ENCODE measurements at places on chromosomes 7 and 10. TPM values are rescaled to one million over a fixed set of nuclear protein-coding genes. Genes with fewer than 3 reads are reported as not detected.

- DNase-seq, result no peak
Measured at GRCh38 chr7:116783666-116784318, 78.6 kb upstream of the CAPZA2 start.

GRCh38 chr10:24288581-24288980, 79.6 kb downstream of the KIAA1217 start:
- no peak for DNase-seq

- no peak for DNase-seq
Measured at GRCh38 chr7:27953361-27953760, 213.4 kb downstream of the TAX1BP1 start.

DNA sequence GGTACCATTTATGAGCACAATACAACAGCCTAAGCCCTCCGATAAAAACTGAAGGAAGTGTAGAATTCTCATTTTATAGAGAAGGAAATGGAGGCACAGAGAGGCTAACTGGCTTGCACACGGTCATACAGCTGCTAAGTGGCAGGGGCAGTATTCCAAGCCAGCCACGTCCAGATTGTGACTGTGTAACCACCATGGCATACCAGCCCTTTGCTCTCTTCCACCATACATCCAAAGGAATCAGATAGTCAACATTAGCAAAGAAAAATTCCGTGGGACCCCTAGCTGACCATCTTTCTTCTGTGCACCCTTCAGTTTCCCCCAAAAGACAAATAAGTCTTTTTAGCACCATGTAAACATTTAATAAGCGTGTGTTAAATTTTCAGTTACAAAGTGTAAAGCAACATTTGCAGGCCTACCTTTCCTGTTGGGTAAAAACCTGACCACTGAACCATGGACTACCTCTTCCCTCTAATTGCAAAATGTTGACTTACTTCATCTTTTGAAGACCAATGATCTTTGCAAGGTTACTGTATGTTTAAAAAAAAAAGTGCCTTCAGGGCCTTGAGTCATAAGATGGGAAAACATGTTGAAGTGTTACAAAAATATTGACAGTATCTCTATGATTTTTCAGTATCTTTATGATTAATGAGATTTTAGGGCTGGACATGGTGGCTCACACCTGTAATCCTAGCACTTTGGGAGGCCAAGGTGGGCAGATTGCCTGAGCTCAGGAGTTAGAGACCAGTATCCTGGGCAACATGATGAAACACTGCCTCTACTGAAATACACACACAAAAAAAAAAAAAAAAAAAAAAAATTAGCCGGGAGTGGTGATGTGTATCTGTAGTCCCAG, 24.3 kb upstream of the PDZD8 start:
- no peak for DNase-seq

- peak; percentile 15 for DNase-seq
Measured at GRCh38 chr10:132096863-132097478, 31.2 kb downstream of the JAKMIP3 start.

GRCh38 chr10:480498-480927, 209.0 kb downstream of the DIP2C start:
- DNase-seq, result no peak

- DNase-seq, result no peak
Measured at GRCh38 chr10:117162093-117163060, 24.3 kb upstream of the VAX1 start.

GRCh38 chr7:29039821-29040578, 81.9 kb upstream of the TRIL start:
- no peak for DNase-seq

DNA sequence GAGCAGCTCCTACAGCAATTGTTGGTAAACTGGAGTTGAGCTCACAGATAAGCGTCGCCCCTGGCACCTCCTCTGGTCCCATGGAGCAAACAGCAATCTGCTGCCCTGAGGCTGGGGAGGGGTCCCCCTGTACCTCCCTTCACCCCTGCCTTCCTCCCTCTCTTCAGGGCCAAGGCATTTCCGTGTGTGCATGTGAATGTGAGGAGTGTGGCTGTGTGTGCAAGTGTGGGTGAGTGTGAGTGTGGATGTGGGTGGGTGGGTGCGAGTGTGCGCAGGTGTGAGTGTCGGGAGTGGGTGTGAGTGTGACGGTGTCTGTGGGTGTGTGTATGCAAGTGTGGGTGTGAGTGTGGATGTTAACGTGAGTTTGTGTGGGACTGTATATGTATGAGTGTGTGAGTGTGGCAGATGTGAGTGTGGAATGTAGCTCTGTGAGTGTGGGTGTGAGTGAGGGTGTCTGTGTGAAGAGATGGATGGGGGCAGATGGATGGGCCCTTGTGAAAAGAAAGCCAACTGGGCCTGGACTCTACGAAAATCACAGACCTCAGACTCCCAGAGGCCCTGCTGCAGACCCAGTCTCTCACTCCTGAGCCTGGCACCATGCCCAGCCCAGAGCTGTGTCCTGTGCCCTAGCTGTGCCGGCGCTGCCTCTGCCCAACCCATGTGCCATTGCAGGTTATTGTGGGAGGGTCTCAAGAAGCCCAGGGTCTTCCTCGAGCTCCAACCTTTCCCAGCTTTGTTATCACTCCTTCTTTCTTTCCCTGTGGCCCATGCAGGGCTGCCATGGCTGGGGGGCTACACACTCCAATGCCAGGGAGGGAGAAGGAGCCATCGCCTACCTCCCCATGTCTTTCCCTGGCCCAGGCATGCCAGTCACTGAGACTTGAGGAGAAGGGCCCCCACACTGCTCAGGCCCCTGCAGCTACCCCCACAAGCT, 73.9 kb downstream of the GRID1 start:
- DNase-seq, result no peak

GRCh38 chr7:37153376-37153775, 295.3 kb downstream of the ELMO1 start:
- no peak for DNase-seq

GRCh38 chr7:118218413-118219156, 5.9 kb upstream of the ANKRD7 start:
- DNase-seq, result no peak

DNA sequence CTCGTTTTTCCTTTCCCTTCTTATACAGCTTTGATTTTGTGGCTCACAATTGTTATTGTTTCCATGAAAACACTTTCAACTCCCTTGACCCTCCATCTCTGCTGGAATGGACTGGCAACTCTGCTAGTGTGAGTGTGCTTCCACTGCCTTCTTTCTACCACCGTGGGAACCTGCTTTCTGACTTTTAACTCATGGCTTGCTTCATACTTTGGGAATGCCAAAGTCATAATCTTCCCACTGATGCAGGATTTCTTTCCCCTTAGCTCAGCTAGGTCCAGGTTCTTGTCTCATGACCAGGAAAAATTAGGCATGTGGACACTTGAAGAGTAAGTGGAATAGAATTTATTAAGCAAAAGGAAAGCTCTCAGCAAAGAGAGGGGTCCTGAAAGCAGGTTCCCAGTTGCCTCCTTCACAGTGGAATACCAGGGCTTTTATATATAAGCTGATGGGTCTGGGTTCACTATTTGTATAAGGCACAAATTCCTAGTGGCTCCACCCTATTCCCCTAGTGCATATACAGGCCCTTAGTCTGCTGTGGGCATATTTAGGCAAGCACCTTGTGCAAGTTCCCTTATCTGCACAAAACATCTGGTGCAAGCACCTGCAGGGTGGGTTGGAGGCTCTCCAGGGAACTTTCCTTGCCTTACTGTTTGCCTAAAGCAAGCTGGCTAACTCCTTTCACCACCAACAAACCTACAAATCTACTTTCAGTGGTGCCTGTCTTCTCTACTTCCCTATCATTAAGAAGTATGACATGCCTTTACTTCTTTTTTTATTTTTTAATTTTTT, 119.5 kb downstream of the CFAP58 start:
- DNase-seq, result no peak

DNA sequence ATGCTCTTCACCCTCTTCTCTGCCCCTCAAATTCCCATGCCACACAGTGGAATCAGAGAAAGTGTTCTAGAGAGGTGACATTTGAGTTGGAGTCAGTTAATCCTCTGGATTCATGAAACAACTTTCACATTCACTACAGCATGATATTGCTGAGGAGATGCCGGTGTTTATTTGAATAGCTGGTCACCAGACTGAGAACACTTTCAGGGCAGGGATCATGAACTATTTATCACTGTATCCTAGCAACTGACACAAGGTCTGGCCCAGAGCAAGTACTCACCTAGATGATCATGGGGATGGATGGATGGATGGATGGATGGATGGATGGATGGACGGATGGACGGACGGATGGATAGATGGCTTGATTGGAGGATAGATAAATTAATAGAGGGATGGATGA, 116.7 kb upstream of the ZMIZ1 start:
- no peak for DNase-seq

DNA sequence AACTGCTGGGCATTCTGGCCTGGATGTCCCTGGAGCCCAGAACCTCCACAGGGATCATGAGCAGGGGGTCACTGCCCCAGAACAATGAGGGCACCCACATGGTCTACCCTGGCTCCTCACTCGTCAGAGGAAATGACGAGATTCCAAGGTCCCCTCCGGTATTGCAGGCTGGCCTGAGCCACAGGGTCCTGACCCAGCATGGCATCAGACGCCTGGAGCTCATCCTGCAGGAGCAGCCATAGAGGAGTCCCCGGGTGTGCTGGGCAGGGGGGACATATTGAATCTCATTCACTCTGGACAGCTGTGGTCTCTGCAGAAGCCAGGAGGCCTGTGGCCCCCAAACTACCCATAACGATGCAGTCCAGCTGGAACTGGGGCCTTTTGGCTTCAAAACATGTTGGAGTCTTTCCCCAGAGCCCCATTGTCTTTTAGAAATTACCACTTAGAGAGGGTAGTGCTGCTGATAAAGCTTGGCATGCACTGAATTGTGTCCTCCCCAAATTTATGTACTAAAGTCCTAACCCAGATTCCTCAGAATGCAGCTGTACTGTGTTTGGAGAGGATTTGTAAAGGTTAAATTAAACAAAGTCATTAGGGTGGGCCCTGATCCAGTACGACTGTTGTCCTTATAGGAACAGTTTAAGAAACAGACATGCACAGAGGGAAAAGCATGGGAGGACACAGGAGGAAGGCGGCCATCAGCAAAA, 27.7 kb downstream of the ANXA8 start:
- DNase-seq, result no peak

GRCh38 chr10:88537322-88537721, 45.8 kb downstream of the RNLS start:
- DNase-seq, result no peak

GRCh38 chr7:27095897-27096767, at the start of gene HOXA1:
Gene HOXA1 (minus strand): TSS chr7:27096000. CDS start chr7:27095912, 88 bp downstream.
- peak; percentile 74 for DNase-seq

GRCh38 chr10:60461688-60462087, 72.0 kb upstream of the ANK3 start:
- no peak for DNase-seq

DNA sequence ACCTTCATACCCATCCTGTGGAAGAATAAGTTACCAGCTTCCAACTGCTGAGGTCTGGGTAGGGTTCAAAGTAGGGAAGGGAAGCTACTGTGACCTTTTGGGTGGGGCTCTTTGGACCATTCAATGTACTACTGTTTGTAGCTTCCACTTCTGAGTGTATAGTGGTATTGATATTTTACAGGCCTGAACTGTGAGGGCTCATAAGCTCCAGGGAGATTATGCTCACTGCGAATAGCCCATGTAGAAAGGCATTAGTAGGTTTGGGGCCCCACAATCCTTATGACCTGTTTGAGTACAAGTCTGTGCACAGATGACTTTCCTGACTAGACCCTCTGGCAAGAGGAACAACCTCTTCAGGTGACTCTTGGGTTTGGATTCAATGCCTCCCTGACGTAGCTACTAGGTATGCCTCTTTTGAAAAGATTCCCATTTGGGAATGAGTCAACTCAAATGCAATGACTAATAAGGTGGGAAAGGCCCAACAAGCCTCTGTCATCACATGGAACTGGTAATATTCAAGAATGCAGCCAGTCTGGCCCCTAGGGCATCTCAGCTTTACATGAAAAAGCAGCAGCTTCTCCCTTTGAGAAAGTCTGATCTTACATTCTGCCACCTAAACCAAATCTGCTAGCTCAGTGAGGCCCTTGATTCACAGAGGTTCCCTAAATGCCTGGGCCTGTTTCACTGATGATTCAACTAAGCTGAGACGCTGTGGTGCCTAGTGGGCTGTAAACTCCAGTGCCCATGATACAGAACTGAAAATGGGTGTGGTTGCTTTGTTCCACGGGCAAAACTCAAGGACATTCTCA, 79.8 kb downstream of the ABI1 start:
- DNase-seq, result no peak

GRCh38 chr10:98308669-98309365, 40.8 kb upstream of the LOXL4 start:
- DNase-seq, result no peak

- no peak for DNase-seq
Measured at GRCh38 chr7:21767300-21767900, 178.3 kb downstream of the CDCA7L start.

DNA sequence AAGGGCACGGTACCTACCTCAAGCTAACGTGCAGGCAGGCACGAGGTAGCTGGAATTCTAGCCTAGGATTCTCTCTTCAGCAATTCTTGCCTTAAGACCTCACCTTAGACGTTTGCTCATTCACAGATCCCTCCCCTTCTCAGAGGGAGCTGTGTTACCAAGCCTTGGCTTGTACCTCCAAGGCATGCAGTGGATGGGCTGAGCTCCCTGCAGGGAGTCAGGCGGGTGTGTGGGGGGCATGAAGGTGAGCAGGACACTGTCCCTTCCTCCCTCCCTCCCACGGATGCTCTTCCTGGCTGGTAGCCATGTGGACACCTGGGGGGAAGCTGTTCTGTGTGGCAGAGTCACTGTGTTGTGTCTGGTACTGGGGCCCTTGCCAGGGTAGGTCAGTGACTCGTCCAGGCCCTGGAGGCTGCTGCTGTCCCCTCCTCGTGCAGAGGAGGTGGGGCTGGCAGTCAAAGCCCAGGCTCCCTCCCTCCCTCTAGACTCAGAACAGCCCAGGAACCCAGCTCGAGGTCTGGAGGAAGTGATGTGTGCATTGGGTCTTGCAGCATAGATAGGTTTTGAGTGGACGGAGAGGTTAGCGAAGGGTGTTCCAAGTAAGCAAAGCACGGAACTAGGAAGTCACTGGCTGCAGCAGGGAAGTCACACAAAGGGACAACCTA, 222.2 kb upstream of the SH2B2 start:
- no peak for DNase-seq

DNA sequence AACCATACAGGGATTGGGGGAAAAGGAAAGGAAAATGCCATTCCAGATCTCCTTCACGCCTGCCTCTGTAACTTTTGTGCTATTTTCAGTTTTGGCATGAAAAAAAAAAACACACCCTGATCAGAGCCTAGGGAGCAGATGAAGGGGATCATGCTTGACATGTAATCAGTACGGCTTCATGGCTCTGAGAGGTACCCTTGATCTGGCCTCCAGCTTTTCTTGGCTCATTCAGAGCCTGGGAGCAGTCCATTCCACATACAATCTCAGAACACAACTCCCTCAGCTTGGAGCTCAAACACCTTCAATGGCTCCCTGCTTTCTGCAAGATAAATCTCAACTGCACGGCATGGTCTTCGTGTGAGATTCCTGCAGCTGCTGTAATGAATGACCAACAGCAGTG, 422.8 kb upstream of the ZMIZ1 start:
- DNase-seq, result no peak

GRCh38 chr7:23334482-23335056, 35.4 kb downstream of the MALSU1 start:
- no peak for DNase-seq

Gene AEBP1
- 22.0 TPM for total RNA-seq

Gene DEPP1
- not detected for total RNA-seq

Gene HOXA10
- total RNA-seq, result not detected

Gene CYP3A4
- total RNA-seq, result not detected

Gene CACNA2D1
- not detected for total RNA-seq

Gene CYP3A7
- not detected for total RNA-seq

Gene INPP5F
- 13.5 TPM for total RNA-seq

Gene ODAD2
- not detected for total RNA-seq

Gene SPDYE8
- total RNA-seq, result not detected

Gene OGDHL
- total RNA-seq, result not detected

All from activated naive CD8-positive, alpha-beta T cell treated with anti-CD3 and anti-CD28 coated beads, Interleukin-2, amount 10 ng/mL, durations not matched to agents 7 days and 5 days (primary cell).